ENCODE measurements at places on chromosomes 2 and 18.

- no peak for DNase-seq
Measured at GRCh38 chr2:41647468-41648050, 400.3 kb upstream of the PKDCC start.

GRCh38 chr2:83394134-83394904 is 1064.8 kb downstream of the SUCLG1 start:
- no peak for DNase-seq

DNA sequence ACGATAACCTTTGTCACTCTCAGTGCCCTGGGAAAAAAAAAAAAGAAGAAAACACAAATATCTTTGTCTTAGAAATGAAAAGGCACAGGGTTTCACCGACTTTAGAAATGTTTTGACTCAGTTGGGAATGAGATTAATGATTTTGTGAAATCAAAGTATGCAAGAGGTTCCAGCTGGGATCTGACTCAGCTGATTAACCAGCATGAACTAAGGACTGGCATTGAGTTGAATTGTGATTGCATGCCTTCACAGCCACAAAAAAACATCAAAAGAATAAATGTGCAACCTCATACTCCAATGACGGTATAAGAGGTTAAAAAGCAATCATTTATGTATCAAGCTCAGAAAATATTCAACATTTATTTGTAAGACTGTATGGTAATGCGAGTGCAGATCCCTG is 566.6 kb upstream of the DSEL start:
- DNase-seq: no peak

DNA sequence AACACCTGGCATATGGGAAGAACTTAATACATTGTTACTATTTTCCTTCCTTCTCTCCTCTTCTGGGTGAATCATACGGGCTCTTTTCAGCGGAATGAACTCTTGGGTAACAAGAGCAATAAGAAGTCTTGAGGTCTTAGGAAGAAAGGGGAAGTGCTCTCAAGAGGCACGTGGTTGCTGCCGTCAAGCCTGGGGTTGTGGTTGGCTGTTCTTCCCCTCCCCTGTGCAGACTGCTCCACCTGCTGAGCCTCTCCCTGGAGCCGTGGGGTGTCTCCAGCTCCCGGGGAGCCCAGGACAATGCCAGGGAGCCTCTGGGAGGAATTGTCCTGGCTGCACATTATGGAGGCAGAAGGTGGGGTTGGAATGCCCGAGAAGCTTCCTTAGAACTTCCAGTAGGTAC is 19.4 kb downstream of the TOGARAM2 start:
- DNase-seq: no peak

DNA sequence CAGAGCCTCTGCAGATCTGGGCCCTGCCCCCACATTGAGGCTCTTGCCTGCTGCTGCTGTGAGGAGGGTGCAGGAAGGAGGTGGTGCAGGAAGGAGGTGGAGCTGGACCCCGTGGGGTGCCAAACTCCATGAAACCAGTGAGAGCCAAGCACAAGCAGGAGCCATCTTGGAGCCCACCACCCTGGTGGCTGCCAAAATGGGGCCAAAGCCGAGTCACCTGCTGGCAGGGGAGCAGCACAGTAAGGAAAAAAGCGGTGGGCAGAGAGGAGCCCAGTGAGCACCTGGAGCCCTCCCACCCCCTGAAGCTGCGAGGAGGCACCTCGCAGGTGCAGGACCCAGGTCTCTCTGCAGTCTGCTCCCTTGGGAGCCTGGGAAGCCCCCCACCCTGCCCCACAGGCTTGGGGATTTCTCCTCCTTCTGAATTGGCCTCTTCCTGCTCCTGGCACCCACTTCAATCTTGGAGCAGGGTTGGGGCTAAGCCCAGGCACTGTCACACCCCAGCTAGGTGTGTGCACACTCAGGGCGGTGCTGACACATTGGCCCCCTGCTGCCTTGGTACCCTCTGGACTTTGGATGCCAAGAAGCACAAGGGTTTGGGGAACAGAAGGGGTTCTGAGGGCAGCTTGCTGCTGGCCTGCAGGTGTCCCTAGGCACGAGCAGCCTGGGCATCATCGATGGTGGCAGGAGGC is 245.4 kb upstream of the LRRTM4 start:
- no peak for DNase-seq

GRCh38 chr2:119025762-119026351 is 83.9 kb downstream of the MARCO start:
- no peak for DNase-seq

DNA sequence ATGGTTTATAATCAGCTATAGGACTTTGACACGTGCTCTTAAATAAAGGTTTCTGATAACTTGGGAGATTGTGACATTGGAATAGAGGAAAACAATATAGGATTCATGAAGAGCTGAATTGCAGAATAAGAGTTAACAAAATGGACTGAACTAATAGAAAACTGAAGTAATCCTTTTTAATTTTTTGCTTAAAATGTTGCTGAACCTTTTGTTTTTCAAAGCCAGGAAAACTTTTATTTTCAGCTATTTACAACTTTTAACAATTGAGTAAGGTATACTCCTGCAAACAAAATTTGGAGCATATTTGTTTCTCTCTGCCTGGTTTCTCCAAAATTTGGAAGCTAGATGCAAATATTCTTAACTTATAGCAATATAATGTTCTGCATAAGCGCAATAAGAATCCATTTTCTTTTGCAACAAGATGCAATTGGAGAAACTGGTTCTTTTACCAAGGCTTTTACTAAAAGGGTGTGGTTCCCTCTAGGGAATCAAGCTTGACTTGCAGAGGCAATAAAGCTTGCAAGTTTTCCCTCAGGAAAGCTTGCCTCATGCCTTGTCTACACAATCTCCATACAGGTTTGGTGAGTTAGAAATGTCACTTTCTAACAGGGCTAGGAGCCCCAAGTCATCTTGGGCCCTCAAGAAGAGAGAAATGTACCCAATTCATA is 10.3 kb upstream of the PDK1 start:
- no peak for DNase-seq

- DNase-seq: no peak
Measured at GRCh38 chr18:49835405-49835804, 22.1 kb upstream of the ACAA2 start.

DNA sequence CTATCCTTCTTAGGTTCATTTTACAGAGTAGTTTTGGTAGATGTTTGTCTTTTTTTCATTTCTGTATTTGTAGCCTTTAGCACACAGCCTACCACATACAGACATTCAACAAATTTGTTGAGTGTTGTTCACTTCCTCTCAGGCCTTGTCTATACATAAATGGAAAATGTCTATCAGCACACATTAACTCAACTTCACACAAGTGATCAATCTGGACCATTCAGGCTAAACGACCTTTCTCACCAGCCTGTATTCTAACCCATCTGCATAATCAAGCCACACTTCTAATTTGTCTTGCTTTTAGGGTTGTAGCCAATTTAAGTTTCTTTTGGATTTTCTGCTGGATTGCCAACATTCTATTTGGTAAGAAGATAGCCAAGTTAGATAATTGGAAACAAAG is 59.9 kb upstream of the DARS1 start:
- DNase-seq: no peak

GRCh38 chr2:147756069-147756468 is 88.8 kb upstream of the ACVR2A start:
- no peak for DNase-seq

DNA sequence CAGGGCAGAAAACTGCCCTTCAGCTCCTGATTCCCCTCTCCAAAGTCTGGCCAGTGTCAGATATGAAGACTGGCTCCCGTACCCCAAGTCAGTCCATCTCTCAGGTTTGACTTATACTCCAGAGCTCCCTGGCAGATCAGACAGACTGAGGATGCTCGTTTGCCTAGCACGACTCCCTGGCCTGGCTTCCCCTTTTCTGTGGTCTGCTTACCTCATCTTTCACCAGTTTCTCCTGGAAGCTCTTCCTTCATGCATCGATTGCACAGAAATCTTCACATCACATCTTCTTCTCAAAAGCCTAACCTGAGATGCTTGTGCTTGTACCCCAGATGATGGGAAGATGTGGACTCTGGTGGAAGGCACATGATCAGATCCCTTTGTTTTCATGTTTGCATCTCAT is 387.9 kb upstream of the POU3F3 start:
- DNase-seq: no peak

Measured in T-helper 17 cell (primary cell).